ENCODE measurements at places on chromosomes 4 and X.

DNA sequence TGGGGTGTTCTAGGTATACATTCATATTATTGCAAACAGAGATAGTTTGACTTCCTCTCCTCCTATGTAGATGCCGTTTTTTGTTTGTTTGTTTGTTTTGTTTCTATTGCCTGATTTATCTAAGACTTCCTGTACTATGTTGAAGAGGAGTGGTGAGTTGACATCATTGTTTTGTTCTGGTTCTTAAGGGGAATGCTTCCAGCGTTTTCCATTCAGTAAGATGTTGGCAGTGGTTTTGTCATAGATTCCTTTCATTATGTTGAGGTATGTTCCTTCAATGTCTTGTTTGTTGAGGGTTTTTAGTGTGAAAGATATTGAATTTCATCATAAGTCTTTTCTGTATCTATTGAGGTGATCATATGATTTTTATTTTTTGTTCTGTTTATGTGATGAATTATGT is 401.6 kb upstream of the EPHA5 start:
- no peak for DNase-seq

- peak; percentile 69 for DNase-seq
Observed at GRCh38 chr4:8504279-8505007, 63.9 kb downstream of the TRMT44 start.

GRCh38 chr4:73727685-73728084 is 12.7 kb upstream of the CXCL8 start:
- DNase-seq = no peak

DNA sequence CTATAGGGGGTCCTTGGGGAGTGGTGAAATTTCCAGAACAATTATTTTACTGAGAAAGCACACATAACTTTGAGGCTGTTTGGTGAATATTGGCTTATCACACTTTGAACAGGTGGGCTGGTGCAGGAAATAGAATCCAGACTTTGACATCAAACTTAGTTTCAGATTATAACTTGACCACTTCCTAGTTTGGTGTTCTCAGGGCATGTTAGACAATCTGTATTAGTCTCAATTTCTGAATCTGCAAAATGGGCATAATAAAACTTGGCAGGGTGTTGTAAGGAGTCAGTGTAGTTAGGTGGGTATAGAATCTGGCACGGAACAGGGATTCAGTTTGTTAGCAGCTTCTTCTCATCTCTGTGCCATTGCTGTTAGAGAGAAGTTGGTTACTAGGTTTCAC is 43.3 kb upstream of the MBNL3 start:
- no peak for DNase-seq

- DNase-seq = no peak
Observed at GRCh38 chrX:38701073-38701472, 100.2 kb upstream of the MID1IP1 start.

GRCh38 chr4:7539659-7540058 is 104.9 kb upstream of the PSAPL1 start:
- DNase-seq = no peak

DNA sequence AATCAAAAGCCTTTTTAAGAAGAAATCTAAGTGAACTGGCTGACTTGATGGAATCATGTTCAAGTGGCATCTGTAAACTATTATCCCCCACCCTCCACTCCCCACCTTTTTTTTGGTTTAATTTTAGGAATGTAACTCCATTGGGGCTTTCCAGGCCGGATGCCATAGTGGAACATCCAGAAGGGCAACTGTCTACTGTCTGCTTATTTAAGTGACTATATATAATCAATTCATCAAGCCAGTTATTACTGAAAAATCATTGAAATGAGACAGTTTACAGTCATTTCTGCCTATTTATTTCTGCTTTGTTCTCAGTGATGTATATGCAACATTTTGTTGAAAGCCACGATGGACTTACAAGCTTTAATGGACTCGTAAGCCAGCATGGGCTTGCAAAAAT is 162.3 kb downstream of the STIM2 start:
- DNase-seq = no peak

- DNase-seq = no peak
Observed at GRCh38 chr4:142874684-142875083, 28.6 kb upstream of the INPP4B start.

GRCh38 chr4:82560853-82561785 is 669 bp downstream of the TMEM150C start:
- DNase-seq = peak; percentile 22

DNA sequence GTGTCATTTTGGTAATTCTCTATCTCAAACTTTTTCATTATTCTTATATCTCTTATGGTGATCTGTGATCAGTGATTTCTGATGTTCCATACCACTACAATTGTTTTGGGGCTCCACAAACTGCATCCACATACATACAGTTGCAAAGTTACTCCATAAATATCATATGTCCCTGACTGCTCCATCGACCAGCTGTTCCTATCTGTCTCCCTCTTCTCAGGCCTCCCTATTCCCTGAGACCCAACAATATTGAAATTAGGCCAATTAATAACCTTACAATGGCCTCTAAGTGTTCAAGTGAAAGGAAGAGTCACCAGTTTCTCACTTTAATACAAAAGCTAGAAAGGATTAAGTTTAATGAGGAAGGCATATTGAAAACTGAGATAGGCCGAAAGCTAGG is 108.7 kb downstream of the ANAPC10 start:
- DNase-seq = no peak

DNA sequence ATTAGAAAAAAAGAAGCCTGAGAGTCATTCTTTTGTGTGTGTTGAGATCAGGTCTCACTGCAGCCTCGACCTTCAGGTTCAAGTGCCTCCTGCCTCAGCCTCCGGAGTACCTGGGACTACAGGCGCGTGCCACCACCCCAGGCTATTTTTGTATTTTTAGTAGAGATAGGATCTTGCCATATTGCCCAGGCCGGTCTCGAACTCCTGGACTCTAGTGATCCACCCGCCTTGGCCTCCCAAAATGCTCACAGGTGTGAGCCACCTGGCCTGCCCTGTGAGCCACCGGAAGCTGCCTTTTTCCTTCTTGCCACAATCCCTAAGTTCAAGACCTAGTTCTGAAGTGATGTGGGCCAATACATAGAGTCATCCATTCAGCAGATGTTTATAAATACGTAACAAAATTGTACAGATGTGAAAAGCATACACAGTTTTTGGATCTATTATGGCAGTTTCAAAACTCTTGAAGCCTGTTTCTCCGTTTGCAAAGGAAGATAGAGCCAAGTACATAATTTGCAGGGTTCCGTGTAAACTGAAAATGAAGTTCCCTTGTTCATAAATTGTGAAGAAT is 536 bp upstream of the CTSO start:
- DNase-seq = no peak

GRCh38 chr4:83121246-83121645 is 6.7 kb upstream of the PLAC8 start:
- DNase-seq = no peak

- DNase-seq = peak; percentile 3
Observed at GRCh38 chr4:103996064-103996463, 276.3 kb upstream of the TACR3 start.

DNA sequence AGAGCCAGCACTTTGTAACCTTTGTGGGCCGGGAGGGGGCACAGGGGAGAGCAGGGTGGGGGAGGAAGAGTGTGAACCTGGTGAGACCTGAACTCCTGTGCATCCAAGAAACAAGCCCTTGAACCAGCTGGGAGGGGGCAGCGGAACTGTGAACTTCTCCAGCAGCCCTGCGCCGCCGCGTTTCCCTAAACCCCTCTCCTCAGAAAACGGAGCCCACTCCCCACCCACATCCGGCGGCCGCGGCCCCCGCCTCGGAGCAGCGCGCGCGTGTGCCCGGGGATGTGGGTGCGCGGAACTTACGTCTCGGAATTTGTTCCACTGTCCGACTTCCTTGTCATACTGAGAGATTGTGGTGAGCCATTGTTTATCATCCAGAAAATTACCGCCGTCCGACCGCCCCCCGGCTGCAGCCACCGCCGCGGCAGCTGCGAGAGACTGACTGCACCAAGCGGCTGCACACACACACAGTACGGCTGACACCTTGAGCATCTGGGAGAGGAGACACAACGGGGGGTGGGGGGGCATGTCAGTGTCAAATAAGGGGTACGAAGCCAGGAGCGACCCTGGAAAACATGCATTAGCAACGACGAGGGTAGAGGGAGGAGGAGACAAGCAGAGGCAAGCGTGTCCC is 494 bp downstream of the SPOCK3 start:
- DNase-seq = no peak

GRCh38 chr4:144174401-144175067 is 34.0 kb upstream of the GYPA start:
- DNase-seq = peak; percentile 42

GRCh38 chr4:122151982-122152710 is at the start of gene BLTP1:
BLTP1 (plus strand) TSS chr4:122152331; CDS start chr4:122170648, 18,317 bp downstream.
- peak; percentile 87 for DNase-seq

- DNase-seq = peak; percentile 97
Observed at GRCh38 chr4:140153718-140154571, at the start of gene MAML3. MAML3 (minus strand) TSS chr4:140154184; CDS start chr4:140153327, 857 bp downstream.

- no peak for DNase-seq
Observed at GRCh38 chr4:106312377-106312776, 3.6 kb downstream of the TBCK start.

GRCh38 chrX:2498781-2499302 is 1.9 kb downstream of the DHRSX start:
- no peak for DNase-seq

GRCh38 chr4:73603271-73603710 is 16.9 kb downstream of the RASSF6 start:
- no peak for DNase-seq

- DNase-seq = peak; percentile 14
Observed at GRCh38 chrX:139559383-139560042, 29.0 kb downstream of the F9 start.

GRCh38 chr4:159549098-159549518 is 446.2 kb downstream of the RAPGEF2 start:
- no peak for DNase-seq

- DNase-seq = no peak
Observed at GRCh38 chr4:16573206-16573605, 325.2 kb downstream of the LDB2 start.

DNA sequence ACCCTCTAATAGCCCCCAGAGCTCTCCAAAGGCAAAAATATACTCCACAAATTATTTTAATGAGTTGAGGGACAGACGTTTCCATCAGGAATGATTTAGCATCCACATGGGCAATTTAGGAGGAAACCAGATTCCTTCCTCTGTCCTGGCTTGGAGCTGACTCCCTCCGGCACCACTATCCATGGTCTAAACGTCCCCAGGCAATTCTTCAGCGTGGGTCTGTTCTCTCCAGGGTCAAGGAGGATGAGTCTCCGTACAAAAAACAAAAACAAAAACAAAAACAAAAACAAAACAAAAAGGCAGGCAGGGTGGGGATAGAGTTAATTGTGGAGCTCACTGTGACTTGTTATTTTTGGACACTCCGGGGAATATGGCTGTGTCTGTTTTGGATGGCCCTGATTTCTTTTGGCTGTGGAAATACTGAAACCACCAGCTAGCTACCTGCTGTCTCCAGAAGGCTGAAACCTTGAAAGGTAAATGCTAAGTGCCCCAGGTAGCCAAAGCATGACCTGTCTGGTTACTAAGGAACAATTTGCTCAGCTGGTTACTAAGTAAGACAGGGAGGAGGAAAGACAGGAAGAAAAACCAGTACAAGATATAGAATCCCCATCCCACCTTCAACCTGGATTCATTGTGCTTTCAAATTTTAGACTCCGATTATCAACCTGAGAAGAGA is 419.1 kb upstream of the LCORL start:
- no peak for DNase-seq

- DNase-seq = no peak
Observed at GRCh38 chr4:153409412-153409811, 56.7 kb upstream of the TMEM131L start.

DNA sequence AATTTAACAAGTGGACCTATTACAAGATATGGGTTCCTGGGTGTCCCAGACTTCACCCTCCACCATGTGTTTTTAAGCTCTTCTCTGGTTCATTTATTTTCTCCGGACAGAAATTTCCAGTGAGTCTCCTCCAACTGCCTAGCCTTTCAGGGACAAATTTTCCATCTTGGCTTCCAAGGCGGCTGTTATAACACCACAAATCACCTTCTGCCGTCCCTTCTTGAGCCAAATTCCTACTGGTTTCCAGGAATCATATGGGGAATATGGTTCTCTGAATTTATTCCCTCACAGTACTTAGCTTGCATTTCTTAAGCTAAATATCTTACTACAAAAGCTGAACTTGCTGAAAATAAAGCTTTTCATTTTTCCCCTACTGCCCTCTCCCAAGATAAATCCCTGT is 18.8 kb downstream of the NEXMIF start:
- DNase-seq = no peak

- DNase-seq = no peak
Observed at GRCh38 chr4:129358571-129358970, 262.6 kb downstream of the C4orf33 start.

Data from NCI-H1092 treated with DMSO at 0.1 percent for 48 hours (cell line).